ENCODE measurements at places on chromosomes 12 and 14.

DNA sequence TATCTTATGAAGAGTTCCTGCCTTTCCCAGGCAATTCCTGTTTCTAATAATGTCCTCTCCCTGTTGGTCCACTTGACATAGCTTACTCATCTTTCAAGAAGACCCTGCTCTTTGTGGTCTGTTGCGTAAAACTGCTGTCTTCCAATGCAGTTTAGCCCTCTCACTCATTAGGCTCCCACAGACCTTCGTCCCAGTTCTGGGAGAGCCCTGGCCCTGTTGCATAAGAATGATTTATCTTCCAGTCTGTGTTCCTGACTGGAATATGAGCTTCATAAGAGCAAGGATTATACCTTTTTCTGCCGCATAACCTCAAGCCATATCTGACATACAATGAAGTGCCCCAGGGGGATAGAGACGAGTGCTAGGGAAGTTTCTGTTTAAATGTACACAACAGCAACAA lies 365.9 kb upstream of the NOVA1 start:
- DNase-seq: no peak

DNA sequence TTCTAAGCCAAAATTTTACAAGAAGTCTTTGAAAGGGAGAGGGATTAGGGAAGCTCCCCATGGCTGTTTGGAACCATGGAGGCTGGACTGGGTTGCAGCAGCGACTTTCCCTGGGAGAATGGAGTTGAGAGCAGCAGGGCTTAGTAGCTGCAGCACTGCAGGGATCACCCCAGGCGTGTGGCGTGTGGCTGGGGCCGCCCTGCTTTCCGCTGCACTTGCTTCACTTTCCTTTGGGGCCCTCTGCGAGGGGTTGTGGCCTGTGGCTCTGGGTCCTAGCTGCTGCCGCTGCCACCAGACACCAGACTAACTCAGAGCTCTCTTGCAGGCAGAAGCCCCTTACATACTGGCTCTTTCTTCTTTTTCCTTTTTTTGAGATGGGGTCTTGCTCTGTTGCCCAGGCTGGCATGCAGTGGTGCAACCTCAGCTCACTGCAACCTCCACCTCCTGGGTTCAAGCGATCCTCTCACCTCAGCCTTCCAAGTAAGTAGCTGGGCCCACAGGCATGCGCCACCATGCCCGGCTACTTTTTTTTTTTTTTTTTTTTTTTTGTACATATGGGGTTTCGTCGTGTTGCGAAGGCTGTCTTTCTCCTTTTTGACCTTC lies 25.4 kb downstream of the CCDC62 start:
- DNase-seq: no peak

- no peak for DNase-seq
These were observed 644 bp downstream of the NAB2 start for GRCh38 chr12:57089271-57090245.

- DNase-seq: no peak
These were observed 108.2 kb downstream of the STXBP6 start for GRCh38 chr14:24941719-24942118.

- no peak for DNase-seq
These were observed 6.7 kb downstream of the PAPOLA start for GRCh38 chr14:96508900-96509299.

GRCh38 chr14:49582113-49582977 lies 3.8 kb downstream of the RPS29 start:
- no peak for DNase-seq

GRCh38 chr12:57099766-57100165 lies 10.9 kb downstream of the NAB2 start:
- DNase-seq: no peak

GRCh38 chr14:65993996-65994395 lies 492.2 kb upstream of the CCDC196 start:
- DNase-seq: no peak

DNA sequence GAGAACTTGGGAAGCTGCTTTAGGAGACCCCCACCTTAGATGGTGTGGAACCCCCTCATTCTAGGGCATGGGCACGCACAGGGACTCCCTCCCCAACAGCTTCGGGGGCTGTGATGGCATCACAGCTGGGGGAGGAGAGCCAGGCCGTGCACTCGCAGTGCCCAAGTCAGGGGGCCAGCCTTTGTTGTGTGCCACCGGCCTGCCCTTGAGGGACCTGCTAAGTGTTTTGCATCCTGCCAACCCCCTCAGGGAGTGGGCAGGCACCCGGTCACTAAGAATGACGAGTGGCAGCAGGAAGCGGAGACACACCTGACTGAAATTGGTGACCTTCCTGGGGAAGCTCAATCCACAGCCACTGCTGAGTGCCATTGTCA lies 334.9 kb upstream of the SFSWAP start:
- DNase-seq: no peak

- DNase-seq: no peak
These were observed 43.3 kb upstream of the PPP1CC start for GRCh38 chr12:110786012-110786411.

DNA sequence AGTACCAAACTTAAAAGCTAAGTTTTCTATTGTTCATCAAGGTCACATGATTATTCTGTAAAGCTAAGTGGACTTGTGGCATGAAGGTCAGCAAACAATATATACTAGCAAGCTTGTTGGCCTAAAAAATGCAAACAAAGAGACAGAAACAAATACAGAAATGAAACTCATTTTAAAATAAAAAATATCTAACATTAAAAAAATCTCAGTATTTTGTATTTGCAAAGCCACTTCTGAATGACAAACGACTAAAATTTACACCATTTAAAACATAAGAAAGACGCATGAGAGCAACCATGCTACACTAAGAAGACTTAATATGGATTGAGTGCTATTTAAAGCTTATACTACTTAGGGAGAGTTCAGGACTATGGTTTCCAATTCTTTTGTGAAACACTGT lies 72.8 kb upstream of the BBS10 start:
- no peak for DNase-seq

DNA sequence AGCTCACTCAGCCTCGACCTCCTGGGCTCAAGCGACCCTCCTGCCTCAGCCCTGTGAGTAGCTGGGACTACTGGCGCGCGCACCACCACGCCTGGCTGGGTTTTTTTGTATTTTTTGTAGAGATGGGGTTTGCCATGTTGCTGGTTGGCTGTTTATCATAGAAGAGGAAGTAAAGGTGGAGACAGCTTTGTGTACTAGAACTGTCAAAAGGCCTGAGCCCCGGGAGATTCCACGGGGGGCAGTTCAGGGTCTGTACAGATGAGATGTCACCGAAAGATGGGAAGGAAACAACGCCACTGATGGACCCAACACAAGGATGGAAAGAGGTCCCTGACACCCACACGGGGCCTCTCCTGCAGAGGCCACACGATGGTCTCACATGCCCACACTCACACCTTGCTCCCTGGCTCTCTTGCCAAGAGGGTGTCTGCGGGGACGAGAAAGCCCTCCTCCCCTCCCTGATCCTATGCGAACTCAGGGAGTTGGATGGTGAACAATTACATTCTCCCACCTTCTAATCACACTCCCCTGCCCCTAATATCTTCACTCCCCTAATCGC lies 66.6 kb downstream of the KDM2B start:
- DNase-seq: no peak

GRCh38 chr12:50078281-50078680 lies 6.9 kb upstream of the SMARCD1 start:
- DNase-seq: no peak

DNA sequence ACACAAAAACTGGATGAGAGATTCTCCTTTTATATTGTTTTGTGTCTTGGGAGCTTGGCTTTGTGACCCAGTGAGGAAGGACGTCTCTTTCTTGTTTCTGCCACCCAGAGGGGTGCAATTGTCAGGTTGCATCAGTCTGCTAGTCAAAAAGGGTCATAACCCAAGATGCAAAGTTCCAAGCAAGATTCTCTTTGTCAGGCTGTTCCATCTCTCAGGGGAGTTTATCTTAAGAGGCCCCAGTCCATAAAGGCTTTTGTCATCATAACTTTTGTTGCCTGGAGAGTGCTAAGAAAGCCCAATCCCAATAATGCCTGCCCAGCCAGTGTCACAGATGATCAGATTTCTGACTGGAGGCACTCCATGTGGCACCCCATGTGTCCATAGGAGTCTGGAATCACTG lies 444.9 kb downstream of the TRHDE start:
- DNase-seq: no peak

DNA sequence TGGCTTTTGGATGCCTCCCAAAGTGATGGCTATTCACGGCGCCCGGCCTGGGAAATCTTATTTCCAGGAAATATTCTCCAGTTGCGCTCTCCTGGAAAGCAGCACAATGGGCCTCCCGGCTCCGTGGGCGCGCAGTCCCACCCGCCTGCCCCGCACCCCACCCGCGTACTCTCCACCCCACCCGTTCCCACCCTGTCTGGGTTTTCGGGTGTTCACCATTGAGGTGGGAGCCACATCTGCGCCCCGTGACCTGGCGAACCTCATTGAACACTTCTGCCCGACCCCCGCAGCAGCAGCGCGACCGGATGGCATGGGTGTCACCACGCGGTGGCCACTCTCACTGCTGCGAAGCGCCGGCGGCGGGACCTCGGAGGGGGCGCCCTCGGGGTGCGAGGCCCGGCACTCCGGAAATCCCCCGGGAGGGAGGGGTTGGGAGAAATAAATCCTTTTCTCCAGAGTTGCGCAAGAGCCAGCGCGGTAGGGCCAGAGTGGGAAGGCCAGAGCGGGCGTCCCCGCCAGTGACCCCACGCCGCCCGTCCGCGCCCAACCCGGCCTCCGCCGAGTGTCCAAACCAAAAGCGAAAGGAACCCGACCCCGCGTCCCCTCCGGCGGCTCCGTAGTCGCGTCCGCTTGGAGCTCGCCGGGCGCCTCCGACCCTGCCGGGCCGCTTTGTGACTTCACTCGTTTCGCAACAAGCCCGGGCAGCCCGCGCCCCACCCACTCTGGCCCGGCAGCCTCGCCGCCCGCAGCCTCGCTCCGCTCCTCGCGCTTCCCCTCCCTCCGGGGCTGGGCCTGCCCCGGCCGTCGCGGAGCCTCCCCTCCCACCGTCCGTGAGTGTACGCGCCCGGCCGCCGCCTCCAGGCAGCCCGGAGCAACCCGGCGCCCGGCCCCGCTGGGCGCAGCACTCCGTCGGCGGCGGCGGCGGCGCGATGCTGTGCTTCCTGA lies at the start of gene DRAM1:
Gene DRAM1 (plus strand): TSS at position 720 of the 945 bp plus-strand sequence. CDS start 210 bp downstream, at position 930.
- no peak for DNase-seq

Data from epithelial cell of proximal tubule (primary cell).